ENCODE measurements at places on chromosomes 4 and X.

GRCh38 chrX:140572724-140573123 lies 67.9 kb upstream of the SOX3 start:
- peak; percentile 16 for DNase-seq

DNA sequence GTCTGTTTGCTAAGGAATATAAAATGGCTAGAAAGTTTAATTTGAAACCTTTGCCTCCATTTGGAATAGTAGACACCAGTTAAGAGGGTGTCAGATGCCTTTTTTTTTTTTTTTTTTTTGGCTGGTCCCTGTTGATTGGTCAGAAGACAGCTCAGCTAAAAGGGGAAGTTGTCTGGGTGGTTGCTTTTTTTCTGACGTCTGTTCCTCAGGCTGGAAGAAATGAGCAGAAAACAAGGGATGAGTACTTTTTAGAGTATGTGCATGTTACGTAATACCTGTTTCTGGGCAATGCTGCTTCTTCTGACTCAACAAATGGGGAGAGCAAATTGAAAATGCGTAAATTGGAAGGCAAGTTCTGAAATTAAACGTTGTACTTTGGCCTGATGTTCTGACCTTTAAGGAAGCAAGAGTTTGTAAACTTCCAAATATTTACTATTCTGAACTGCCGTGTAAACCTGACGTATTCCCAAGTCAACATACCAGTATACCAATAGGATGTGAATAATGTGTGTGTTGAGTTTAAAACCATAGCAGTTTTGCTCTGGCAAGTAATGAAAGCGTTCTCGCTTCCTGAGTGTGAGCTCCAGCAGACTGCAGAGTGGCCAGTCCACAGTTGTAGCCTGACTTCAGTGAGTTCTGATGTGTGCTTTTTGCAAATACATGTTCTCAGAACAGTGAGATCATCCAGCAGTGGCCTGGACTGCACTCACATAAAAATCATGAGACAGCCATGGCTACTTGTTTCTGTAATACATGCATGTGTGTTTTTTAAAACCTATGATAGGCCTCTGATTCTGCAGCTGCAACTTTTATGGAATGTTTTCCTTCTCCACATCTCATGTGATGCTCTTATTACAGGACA lies 1.7 kb downstream of the SAT1 start:
- peak; percentile 89 for DNase-seq

DNA sequence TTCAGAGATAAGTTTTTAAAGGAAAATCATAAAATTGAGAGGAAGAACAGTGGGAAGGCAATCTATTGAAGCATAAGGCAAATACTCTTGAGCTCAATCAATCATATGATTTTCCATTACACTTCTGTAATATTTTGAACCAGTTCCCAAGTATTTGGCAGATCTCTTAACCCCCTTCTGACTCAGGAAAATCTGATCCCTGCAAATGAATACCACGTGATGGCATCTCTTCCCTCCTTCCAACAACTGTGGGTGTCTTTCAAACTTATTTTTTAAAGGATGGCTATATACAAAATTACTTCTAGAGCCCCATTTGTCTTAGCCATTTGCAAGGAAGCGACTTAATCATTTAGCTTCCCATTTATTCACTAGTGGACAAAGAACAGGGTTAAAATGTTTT lies 41.9 kb downstream of the AMOT start:
- DNase-seq, result no peak

GRCh38 chr4:106019771-106020170 lies 124.5 kb downstream of the NPNT start:
- DNase-seq, result no peak

- DNase-seq, result no peak
Measured at GRCh38 chr4:4390515-4391240, 3.8 kb downstream of the NSG1 start.

DNA sequence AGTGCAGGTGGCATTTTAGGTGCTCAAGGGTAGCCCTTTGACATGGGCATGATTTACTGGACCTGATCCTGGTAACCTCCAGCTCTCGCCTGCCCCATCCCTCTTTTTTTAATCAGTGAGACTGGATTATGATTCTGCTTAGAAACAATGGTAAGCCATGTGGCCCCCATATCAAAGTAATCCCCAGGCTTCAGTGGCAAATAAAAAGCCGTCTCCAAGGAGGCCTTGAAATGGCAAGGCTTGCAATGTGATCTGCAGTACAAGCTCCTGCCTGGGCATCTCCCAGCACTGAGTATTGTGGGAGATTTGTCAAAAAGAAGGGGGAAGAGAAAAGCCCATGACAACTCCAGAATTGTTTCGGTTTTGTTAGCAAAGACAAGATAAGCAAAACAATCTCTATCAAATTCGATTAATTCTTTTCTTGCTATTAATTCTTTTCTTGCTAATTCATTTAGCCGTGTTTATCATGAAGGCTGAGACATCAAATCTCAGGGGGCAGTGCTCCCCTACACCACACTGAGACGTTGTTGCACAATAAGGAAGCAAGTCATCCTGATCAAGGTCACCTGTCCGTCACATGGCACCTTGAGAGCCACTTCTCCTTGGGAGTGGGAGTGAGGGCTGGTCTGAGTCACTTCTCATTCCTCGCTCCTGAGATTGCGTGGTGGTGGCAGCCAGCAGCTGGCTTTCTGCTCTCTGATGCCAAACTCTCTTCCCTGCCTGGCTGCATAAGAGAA lies 312.7 kb upstream of the GATB start:
- no peak for DNase-seq

DNA sequence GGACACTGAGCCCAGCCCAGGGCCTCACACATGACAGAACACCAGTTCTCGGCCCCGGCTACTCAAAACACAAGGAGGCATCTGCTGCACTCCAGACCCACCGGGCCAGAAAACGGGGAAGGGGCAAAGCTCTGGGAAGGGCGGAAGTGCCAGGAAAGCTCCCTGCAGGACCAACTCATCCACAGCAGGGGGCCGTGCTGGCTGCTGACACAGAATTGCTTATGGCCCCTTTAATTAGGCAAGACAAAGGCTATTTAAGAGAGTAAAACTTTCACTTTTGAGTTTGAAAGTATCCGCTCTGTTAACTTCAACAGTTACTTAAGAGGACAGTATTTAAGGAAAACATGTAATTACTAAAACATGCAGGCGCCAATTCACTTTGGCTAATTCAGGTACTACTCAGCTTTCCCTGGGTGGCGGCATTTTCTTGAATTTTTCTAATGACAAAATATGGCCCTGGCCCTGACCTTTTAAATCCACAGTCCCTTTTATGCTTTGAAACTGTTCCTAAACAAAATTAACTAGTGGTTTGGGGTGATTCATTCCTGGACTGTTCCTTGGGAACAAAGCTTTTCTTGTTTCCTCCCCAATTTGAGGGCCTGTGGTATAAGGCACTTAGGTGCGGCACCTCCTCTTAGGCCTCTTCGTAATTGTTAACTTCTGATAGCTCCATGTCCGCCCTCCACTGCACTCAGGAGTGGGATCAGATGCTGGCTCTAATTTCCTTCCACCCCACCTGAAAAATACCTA lies 40.4 kb downstream of the NSG1 start:
- peak; percentile 40 for DNase-seq

DNA sequence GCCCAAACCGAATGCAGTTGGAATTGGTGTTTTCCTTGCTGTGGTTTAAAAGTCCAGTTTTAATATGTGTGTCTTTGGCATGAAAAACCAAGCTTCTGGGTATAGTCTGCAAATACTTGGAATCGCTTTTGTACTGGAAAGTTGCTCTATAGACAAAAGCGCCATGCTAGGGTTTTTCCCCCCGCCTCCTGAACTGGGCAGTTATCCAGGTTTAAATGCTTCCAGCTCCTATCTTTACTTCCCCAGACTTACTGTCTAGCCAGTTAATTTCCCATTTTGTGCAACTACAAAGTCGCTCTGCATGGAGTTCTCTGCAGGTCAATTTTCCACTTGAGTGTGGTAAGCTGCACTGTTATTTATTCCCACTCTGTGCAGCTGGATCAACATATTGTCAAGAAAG lies 2.7 kb downstream of the RASL11B start:
- DNase-seq, result peak; percentile 53

GRCh38 chrX:128975745-128976144 lies 547.5 kb downstream of the SMARCA1 start:
- peak; percentile 4 for DNase-seq

DNA sequence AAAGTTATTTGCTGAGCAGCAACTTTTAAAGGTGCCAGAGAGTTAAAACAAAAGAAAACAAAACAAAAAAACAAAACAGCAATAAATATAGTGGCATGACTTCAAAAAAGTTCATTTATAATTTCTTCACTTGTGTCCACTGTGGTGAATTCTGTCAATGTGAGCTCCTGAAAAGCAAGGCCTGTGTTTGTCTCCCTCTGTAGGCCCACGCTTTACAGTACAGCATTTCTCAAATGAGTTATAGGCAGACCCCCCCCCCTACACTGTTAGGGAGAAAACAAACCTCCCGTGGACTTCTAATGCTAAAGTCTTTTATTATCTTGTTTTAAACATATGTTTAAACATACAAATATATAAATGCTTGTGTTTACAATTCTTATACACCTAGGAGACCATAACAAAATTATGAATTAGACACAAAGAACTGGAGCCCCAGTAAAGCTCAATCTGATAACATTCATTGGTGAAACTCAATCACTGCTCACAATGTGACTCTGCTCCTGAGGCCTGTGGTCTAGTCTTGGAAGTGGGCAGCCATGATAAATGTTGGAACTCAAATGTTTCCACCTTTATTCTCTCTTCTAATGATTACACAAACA lies 47.0 kb upstream of the SCOC start:
- DNase-seq, result peak; percentile 75

DNA sequence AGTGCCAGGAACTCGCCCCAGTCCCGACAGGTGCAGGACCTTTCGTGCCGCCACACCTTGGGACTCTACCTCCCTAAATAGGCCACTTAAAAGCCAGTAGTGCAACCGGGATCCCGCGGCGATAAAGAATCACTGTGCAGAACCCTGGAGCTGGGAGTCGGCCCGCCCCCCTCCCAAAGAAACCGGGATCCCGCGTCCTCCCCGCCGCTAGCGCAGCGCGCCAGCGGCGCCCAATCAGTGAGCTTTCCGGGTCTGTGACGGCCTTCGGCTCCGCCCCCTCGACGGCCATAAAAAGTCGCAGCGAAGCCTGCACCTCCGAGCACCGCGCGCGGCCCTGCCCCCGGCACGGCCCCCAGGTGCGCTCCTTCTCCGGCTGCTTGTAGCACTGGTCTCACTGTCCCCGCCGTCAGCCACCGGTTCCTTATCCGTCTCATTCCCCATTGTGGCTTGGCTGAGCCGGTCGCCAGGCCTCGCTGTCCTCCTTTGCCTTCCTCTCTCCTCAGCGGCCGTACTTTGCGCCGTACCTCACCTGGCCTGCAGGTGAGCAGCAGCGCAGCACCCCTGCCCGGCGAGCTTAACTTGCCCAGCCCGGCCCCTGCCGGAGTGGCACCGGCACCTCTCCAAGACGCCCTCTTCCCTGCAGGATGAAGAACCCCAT lies at the start of gene LRAT:
Gene LRAT (plus strand): TSS at position 318 of the 658 bp plus-strand sequence. CDS start 327 bp downstream, at position 645.
- DNase-seq, result no peak

GRCh38 chrX:156003486-156004185 lies 6.1 kb downstream of the IL9R start:
- DNase-seq, result no peak

DNA sequence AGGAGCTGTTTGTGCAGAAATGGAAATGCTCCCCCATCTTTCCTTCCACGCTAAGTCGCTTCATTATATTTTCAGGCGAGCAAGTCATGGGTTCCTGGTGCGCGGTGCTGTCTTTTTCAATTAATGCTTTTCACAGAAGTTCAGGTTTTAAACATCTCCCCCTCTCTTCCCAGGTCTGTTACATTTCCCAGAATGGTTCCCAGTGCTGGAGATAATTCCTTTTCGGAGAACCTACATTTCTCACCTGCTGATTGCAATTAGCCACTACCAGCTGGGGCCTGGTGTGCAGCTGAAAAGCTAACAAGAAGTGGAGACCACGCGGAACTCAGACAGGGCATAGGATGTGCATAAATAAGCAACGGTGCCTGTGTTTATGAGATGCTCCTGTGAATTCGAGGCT lies 217.8 kb downstream of the MID1IP1 start:
- DNase-seq, result no peak

DNA sequence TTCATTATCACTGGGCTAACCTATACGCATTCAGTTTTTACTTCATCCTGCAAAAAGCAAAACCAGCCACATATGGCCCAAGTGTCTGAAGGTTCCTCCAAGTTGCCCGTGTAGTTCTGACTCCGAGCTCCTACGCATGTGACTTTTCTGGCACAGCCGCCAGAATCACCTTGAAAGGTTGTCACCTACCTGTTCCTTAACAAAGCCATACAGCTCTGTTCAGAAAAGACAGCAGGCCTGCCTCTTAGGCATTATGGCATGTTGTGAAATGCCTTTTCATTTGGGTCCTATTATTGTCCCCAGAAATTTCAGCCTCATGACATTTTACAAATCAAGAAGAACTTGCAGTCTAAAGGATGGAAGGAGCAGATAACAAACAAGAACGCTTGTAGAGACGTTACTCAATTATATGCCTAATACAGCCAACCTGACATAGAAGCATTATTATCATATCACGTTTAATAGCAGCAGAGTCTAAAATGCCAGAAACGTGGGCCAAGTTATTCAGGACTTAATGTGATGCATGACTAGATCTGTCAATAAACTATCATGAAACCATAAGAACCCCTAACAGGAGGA lies 118.5 kb downstream of the RBM47 start:
- no peak for DNase-seq

DNA sequence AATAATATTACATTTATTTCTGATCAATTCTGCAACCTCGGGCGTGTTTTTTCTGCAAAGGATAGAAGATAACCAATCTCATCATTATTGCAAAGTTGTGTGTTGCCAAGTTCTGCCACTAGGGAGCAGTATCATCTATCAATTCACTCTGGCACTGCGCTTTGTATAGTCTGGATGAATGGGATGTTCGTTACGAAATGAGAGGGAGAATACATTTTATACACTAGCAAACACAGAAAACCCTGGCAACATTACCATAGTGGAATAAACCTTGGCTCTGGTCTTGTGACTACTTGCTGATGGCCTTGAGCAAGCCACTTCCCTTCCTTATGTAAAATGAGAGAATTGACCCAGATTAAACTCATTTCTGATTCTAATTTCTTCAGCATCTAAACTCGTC lies 97.5 kb upstream of the ZNF518B start:
- DNase-seq, result peak; percentile 80

- DNase-seq, result peak; percentile 41
Measured at GRCh38 chr4:119626420-119626819, 2.2 kb downstream of the PDE5A start.
